Fibroblast of the conjunctiva (primary cell): ENCODE measurements at places on chromosomes 3 and 15.

DNA sequence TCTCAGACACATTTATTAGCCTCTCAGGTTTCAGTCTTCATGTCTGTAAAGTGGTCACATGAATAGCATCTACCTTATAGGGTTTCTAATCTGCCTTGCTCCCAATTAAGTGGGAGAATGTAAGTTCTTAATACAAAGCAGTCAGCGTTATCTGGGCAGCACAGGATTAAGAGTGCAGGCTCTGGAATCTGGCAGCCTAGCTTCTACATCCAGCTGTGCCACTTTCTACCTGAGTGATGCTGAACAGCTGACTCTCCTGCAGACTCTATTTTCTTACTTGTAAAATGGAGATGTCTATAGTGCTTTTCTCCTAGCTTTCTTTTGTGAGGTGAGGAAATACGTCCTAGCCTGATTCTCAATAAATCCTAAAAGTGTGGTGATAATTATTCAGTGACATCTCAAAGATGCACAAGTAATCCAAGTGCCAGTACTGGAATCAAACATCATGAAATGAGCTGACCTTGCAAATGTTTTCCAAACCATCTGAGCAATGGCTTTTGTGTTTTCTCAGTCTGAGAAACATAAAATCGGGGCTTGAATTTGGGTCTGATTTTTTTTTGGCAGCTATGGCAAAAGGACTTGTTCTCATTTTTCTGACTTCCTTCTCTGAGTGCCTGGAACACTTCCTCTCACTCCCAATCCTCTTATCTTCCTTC, 232.2 kb upstream of the FEZF2 start:
- DNase-seq, result no peak

GRCh38 chr3:120302361-120302760, 17.3 kb upstream of the GPR156 start:
- no peak for DNase-seq

GRCh38 chr15:74964794-74965193, 8.2 kb upstream of the RPP25 start:
- DNase-seq, result no peak

GRCh38 chr3:49642708-49643145, 31.4 kb upstream of the APEH start:
- no peak for DNase-seq

DNA sequence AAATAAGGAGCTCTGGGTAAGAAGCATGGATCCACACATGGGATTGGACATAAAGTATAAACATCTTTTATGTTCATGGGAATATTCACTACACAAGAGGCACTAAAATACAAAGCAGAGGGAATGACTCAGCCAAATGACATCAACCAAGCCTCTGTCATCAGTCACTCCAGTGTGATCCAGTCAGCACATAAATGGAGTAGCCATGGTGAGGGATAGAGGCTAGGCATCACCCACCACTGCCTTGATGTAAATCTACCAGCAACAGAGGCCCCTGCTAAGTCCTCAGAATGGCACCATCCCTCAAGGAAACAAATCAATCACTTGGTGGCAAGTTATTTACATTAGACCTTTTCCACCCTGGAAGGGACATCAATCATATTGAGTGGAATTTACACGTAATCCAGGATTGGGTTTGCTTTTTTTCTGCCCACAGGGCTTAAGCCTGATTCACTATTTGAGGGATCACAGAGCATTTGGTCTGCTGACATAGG, 27.2 kb downstream of the VEPH1 start:
- no peak for DNase-seq

DNA sequence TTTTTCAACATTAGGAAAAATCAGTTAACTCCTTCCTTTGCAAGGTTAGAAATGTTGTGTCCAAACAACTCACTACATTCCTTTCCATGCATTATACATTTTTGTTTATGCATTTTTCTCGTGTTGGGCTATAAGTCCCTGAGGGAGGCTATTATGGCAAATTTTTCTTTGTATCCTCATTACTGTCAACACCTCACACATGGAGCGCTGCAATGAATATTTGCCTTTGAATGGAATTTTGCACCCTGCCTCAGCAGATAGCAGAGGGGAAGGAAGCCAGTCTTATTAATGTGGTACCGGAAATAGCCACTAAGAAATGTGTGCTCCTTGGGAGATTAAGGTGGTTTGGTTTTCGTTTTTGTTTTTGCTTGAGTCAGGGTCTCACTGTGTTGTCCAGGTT, 134.7 kb downstream of the THSD4 start:
- no peak for DNase-seq

GRCh38 chr15:88023914-88024313, 232.6 kb downstream of the NTRK3 start:
- no peak for DNase-seq

DNA sequence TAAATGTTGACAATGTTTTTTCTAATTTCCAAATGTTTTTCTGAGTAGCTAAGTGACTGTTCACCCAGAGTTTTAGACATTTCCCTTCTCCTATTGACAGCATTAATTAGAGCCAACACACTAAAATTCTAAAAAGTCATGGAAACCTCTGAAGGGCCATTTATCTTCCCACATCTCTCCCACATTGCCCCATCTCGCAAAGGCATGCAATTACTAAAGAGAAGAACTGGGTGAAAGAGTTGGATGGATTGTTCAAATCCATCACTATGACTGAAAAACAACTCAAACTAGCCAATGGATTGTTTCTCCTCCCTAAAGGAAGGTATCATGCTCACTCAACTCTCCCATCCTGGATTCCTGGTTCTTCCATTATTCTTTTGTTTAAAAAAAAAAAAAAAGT, 30.0 kb upstream of the PHLDB2 start:
- DNase-seq, result no peak

GRCh38 chr3:129213238-129213637, 29.5 kb upstream of the CNBP start:
- no peak for DNase-seq

GRCh38 chr3:178325330-178325729, 210.9 kb upstream of the KCNMB2 start:
- peak; percentile 43 for DNase-seq
